Endodermal cell (in vitro differentiated cells): ENCODE measurements at places on chromosomes 12 and 14. TPM values are rescaled to one million over a fixed set of nuclear protein-coding genes. Genes with fewer than 3 reads are reported as not detected.

TMED8 gene
- 19.0 and 20.5 TPM in 2 replicates for total RNA-seq

EXOC3L4 gene
- 2.1 and 3.6 TPM in 2 replicates for total RNA-seq

TUNAR gene
- 23.5 and 26.2 TPM in 2 replicates for total RNA-seq

STAC3 gene
- 2.1 to 8.8 TPM (median 6.8 TPM) in 3 replicates for total RNA-seq

SERPINA9 gene
- not detected in 3 replicates for total RNA-seq

LHX5 gene
- total RNA-seq, result not detected in 2 replicates

DBX2 gene
- total RNA-seq, result not detected in 2 replicates

DNA sequence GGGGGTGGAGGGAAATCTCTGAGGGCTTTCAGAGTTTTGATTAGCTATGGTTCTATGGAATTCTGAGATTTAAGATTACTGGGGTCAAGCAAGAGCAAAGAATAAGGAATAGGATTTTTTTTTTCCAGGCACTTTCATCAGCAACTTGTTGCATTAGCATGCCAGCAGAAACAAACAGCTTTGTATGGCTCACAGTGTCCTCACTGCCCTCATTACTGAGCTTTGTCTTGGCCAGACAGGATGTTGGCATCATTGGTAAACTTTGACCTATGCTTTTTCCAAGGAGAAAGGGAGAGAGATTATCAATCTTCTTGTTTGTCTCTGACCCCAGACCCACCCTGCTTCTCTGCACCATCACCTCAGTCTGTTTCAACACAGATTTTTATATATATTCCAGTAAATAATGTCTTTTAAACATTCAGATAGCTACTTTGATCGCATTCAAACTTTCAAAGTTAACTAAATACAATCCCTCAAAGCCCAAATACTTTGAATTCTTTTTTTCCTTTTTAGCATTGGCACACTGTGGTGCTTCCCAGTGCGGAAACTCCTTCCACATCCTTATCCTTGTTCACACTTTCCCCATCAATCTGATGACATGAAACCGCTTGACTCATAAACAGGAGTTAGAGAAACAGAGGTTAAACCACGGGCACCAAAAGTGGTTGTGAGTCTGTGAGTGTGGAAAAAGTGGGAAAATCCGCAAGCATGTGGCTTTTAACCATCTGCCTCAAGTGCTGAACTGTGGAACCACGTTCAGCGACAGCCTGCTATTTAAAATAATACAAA is 282.2 kb upstream of the FAR2 start:
- H3K27ac ChIP-seq, result peak overlapping the region; percentile 67
- no peaks in the 10 kb centered on the region for H3K27me3 ChIP-seq
- no peak overlapping the region for H3K4me3 ChIP-seq
- no peak for DNase-seq
- H3K4me1 ChIP-seq, result no peaks in the 10 kb centered on the region
- no peaks in the 10 kb centered on the region for H3K36me3 ChIP-seq

GRCh38 chr14:98018628-98019027 is 1221.4 kb downstream of the VRK1 start:
- H3K36me3 ChIP-seq, result no peaks in the 10 kb centered on the region
- no peaks in the 10 kb centered on the region for H3K4me1 ChIP-seq
- no peak overlapping the region for H3K27ac ChIP-seq
- peaks cover 12% of the 10 kb centered on the region for H3K27me3 ChIP-seq

GRCh38 chr12:106030210-106031071 is 108.3 kb downstream of the NUAK1 start:
- H3K27ac ChIP-seq, result no peak overlapping the region
- peaks cover 18% of the 10 kb centered on the region for H3K4me1 ChIP-seq
- DNase-seq, result no peak
- no peak overlapping the region for H3K4me3 ChIP-seq
- no peaks in the 10 kb centered on the region for H3K27me3 ChIP-seq
- no peaks in the 10 kb centered on the region for H3K36me3 ChIP-seq

GRCh38 chr14:57182760-57183503 is 85.8 kb downstream of the EXOC5 start:
- H3K36me3 ChIP-seq, result no peaks in the 10 kb centered on the region
- no peaks in the 10 kb centered on the region for H3K27me3 ChIP-seq
- no peaks in the 10 kb centered on the region for H3K4me1 ChIP-seq
- no peak overlapping the region for H3K27ac ChIP-seq

GRCh38 chr12:117587631-117588287 is 226.3 kb upstream of the NOS1 start:
- H3K27me3 ChIP-seq, result no peaks in the 10 kb centered on the region
- no peak overlapping the region for H3K4me3 ChIP-seq
- DNase-seq, result peak; percentile 93
- H3K27ac ChIP-seq, result no peak overlapping the region
- H3K4me1 ChIP-seq, result no peaks in the 10 kb centered on the region

DNA sequence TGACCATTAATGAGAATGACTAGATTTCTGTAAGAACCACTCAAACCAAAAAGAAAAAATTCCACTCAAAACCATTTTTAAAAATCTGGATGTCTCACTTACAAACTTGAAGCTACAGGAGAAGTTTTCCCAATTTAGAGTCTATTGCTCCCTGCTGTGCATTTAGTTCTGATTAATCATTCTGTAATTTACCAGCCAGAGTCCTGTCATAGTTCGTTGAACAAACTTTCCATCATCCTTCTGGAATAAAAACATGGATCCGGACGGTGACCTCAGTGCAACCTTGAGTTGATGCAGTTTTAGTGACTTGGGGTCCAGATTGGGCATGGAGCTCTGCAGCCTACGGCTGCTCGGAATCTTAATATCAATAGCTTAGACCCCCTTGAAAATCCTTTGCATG is 73.4 kb downstream of the PRMT8 start:
- peaks cover 4% of the 10 kb centered on the region for H3K4me1 ChIP-seq
- no peak overlapping the region for H3K4me3 ChIP-seq
- H3K36me3 ChIP-seq, result no peaks in the 10 kb centered on the region
- H3K27ac ChIP-seq, result no peak overlapping the region
- DNase-seq, result no peak

DNA sequence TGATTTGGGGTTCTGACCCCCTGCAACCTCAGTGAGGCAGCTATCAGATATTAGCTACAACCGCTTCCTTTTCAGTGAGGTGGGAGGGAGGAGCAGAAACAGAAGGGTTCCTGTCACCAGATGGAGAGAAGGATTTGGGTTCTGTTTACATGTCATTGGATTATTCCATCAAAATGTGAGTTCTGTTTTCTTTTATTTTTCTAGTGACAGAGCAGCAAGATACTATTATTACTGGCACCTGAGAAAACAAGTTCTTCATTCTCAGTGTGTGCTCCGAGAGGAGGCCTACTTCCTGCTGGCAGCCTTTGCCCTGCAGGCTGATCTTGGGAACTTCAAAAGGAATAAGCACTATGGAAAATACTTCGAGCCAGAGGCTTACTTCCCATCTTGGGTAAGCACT is 52.8 kb downstream of the FRMD6 start:
- H3K27me3 ChIP-seq, result no peaks in the 10 kb centered on the region
- no peak overlapping the region for H3K27ac ChIP-seq

DNA sequence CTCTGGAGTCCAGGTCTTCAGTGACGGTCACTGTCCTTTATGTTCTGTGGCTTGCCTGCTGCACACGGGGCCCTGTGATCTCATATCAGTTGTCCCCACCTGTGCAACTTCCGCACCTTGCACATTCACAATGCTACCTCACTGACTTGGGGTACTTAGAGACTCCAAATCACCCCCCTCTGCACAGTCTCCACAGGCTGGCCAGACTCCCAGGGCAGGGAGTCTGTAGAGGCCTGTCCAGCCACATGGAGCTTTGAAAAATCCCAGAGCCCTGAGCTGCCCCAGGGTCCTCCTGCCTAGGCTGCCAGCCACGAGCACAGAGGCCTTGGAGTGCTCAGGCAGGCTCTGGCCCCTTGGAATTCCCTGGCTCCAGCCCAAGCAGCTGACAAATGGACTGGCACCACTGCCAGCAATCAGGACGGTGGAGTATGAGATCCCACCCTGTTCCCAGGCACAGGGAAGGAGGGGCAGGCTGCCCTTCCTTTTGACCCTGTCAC is 26.4 kb downstream of the CMKLR1 start:
- no peaks in the 10 kb centered on the region for H3K36me3 ChIP-seq
- no peaks in the 10 kb centered on the region for H3K27me3 ChIP-seq
- no peak overlapping the region for H3K27ac ChIP-seq
- no peak for DNase-seq

DNA sequence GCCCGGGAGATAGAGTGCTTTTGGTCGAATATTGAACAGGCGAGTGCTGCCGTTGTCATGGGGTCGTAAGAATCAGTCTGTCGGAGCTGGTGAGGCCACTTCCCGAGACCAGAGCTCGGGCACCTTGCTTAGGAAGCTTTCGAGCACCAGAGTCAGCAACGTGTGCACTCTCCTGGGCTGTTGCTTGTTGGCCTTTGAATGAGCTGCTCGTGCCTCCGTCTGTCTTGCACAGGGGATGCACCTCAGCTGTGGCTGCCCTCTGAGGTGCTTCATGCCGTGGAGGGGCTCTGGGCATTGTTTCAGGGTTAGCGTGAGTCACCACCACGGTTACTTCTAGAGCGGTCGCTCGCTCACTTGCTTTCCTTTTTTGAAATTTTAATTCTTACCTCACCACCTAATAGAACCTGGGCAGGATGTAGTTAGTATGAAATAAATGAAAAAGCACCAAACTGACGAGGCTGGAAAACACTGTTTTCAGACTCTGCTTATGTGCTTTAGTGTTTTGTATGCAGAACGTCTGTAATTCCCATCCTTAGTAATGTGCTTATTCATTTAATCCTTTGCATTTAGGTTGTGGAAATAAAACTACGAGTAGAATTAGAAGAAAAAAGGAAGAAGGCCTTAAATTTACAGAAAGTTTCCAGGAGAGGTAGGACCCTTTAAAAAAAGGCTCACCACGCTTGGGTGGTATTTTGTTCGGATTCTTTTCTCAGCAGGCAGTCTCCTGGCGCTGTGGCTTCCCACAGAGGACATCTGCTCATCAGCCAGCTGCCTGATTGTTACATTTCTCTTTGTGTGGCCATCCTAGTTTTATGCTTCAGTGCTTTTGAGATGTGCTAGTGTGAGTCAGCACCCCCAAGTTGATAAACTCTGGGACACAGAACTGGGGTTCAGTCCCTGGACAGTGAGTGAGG is 40.6 kb downstream of the EP400 start:
- H3K4me3 ChIP-seq, result no peak overlapping the region
- no peaks in the 10 kb centered on the region for H3K27me3 ChIP-seq
- H3K27ac ChIP-seq, result peak overlapping the region; percentile 84
- peak; percentile 84 for DNase-seq

- no peak for DNase-seq
- H3K27ac ChIP-seq, result no peak overlapping the region
- H3K4me3 ChIP-seq, result no peak overlapping the region
- no peaks in the 10 kb centered on the region for H3K4me1 ChIP-seq
These were observed 381.6 kb downstream of the VRK1 start for GRCh38 chr14:97178781-97179180.

DNA sequence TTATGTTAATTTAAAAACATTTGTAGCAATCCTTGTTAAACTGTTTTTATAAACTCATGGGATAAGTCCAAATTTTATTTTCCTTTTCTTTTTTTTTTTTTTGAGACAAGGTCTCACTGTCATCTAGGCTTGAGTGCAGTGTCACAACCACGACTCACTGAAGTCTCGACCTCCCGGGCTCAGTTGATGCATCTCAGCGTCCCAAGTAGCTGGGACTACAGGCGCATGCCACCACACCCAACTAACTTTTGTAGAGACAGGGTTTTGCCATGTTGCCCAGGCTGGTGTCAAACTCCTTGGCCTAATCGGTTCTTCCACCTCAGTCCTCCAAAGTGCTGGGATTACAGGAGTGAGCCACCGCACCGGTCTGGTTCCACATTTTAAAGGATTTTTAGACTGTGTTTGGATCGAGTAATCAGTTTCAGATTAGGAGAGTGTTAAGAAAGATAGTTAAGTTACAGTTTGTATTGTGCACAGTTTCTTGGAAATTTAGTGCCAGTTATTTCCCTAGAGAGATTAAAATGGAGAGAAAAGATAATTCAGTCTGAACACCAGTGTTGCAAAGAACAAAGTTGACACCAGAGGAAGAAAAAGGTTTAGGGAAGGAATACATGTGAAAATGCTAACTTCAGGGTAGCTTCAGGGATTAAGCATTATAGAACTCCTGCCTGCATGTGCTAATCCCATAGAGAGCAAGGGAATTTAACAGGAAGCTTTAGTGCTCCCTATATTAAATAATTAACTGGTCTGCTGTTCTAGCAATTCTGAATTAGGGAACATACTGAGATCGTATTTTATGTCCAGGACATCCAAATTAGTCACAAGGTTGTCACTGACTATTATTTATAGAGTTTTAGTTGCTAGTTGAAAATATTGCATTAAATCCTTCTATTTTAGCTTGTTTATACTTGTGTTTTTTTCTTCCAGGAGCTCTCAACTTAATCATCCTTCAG is 10.1 kb downstream of the RAP1B start:
- peak; percentile 54 for DNase-seq
- no peaks in the 10 kb centered on the region for H3K27me3 ChIP-seq
- H3K27ac ChIP-seq, result no peak overlapping the region
- no peak overlapping the region for H3K4me3 ChIP-seq

GRCh38 chr12:96063046-96063445 is 27.7 kb upstream of the LTA4H start:
- no peaks in the 10 kb centered on the region for H3K36me3 ChIP-seq
- no peaks in the 10 kb centered on the region for H3K4me1 ChIP-seq
